NCI-H146 (cell line): ENCODE measurements at places on chromosomes 2 and 18.
A peak's percentile ranks its signal among the peaks of the same experiment; 100 is the strongest.

GRCh38 chr2:79798776-79799175 is 285.9 kb downstream of the CTNNA2 start:
- DNase-seq, result no peak

DNA sequence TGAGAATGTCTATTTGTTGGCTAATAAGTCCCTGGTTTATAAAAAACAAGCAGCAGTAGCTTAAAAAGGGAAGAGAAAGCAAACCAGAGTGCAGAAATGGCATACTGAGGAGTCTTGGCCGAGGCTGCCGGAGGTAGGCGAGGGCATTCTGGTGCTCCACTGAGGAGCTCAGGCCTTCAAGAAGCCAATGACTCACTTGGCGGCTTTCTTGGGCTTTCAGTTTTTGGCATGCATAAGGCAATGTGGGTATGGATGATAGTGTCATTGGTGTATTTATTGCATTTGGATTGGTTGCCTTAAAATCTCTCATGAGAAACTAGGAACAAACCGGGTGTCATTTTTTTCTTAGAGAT is 119.6 kb upstream of the ARL5A start:
- DNase-seq, result no peak

- DNase-seq, result no peak
These were observed 84.5 kb upstream of the GALNT5 start for GRCh38 chr2:157172866-157173578.

DNA sequence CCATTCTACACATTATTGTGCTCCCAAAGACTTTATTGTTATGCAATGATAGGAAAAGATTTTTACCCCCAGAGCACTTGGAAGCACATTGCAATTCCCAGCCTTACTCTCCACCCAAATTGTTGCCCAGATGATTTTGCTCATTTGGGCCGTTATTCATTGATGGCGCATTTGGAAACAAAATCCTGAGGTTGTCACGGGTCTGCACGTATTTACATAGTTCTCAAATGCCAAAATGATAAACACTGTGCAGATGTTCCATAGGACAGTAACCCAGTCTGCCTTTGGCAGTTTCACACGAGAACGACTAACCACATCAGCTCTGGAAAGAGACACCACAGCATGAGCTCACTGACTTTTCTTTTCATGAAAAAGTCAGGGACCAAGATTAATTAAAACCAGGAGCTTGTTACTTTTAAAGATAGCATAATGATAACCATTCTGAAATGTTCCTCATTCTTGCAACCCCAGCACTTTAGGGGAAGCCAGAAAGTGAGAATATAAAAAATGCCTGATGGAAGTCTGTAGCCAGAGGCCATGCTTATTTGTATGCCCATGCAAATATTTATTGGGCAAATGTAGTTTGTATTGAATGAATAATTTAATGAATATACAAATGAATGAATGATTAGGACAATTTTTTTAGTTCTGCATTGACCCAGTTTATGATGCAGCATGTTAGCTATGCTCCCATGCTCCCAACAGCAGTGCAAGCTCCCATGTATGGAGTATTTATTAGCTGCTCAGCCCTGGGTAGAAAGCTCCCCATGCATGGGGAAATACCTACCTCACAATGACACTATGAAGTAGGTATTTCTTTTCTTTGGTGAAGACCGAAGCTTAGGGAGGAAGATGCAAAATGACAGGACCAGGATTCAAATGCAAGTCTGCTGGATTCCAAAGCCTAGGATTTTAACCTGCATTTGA is 84.6 kb downstream of the MAIP1 start:
- no peak for DNase-seq

DNA sequence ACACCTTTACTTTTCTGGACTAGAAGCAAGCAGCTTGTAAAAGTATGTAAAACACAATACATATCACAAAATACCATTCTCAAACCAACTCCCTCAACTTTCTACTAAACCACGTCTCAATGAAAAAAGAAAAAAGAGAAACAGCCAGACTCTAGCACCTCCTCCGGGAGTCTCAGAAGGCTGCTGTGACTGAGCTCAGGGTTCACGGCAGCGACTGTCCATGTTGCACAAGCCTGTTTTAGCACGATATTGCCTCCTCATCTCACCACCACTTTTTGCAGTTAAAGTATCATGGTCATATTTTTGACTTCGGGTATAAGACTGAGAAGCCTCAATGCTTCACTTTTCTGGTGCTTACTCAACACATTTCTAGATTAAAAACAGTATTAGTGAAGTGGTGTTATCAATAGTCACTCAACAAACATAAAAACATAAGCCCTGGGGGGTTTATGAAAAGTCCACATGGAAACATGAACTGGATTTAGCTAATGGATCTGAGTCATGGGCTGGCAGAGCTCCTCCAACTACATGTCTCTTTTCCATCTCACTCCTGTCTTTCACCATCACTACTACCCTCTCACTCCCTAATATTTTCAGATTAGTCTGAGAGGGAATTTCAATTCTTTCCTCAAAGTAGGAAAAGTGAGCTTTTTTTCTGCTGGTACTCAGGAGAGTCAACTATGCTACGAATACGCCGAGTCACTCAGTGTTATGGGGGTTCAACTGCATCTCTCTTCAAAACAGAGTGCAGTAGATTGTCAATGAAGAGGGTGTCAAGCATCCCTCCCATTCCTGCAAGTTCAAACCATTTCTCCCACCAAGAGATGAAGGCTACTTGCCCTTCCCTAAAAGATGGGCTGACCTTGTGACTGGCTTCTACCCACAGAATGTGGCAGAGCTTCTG is 113.7 kb downstream of the OSR1 start:
- DNase-seq, result no peak

- DNase-seq, result no peak
These were observed 47.6 kb downstream of the LIPG start for GRCh38 chr18:49609256-49610021.

DNA sequence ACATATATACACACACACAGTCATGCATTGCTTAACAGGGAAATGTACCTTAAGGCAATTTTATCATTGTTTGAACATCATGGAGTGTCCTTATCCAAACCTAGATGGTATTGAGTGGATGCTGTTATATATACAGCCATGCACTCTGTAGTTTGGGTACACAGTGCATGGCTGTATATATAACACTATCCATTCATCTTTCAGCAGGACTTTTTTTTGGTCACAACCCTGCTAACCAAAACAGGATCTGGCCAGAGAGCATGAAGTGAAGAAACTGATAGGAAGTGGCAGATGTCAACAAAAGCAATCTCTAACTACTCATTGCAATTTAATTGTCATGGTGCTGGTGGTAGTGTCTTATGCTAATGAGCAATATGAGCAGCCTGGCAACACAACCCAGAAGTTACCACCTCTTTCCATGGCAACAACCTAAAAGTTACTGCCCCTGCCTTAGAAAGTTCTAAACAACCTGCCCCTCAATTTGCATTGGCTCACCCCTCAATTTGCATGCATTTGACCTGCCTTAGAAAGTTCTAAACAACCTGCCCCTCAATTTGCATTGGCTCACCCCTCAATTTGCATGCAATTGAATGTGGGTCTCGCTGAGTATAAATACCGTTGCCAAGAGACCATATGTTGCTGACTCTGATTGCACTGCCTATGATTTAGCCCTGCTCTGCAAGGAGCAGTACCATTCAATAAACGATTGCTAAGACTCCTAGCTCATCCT is 434.9 kb downstream of the DSEL start:
- no peak for DNase-seq

- DNase-seq, result peak; percentile 21
These were observed 143.9 kb downstream of the ESCO1 start for GRCh38 chr18:21456428-21457178.

DNA sequence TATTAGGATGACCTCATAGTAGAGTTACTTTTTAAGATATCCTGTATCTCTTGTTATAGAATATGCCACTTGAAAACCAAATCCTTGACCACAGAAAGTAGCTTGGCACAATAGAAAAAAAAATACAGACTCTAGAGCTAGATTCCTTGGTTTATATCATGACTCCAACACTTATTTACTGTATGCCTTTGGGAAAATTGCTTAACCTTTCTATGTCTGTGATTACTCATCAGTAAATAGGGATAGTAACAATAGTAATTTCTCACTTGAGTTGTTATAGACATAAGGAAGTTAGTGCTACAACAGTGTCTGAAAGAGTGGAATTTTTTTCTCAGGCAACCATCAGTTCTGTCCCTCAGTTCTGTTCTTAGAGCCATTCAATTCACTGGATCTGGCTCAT is 193.8 kb downstream of the GULP1 start:
- no peak for DNase-seq

DNA sequence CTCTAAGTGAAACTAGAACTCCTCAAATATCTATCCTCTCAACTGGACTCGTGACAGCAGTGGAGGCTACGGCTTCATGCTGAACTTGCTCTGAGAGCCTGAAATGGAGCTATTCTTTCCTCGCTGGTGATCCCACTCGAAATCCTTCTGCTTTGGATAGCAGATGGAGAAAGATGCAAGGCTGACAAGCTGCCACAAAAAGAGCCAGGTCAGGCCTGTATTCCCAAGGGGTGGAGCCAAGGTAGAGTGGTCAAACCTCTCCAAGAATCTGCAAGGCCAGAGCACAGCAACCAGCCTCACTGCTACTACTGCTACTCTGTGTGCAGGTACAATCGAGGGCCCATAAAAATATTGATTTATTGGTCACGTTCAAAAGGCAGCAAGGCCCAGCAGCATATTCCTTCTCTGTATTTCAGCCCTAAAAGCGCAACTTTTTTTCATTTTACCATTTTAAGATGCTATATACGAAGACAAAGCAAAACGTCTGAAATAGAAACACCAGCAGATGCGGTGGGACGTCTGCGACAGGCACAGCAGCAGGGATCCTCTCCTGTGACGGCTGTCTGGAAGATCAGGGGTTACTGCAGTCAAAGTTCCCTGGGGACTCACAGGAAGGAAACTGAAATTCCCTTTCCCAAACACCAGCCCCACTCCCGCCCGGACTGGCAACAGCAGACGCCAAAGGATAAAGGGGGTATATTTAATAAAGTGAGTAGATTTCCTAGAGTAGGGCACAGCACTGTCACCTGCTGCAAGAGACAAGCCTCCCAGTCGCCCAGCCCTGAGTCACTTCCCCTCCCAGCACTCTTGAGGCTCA is 2.4 kb downstream of the SPRED2 start:
- DNase-seq, result no peak

DNA sequence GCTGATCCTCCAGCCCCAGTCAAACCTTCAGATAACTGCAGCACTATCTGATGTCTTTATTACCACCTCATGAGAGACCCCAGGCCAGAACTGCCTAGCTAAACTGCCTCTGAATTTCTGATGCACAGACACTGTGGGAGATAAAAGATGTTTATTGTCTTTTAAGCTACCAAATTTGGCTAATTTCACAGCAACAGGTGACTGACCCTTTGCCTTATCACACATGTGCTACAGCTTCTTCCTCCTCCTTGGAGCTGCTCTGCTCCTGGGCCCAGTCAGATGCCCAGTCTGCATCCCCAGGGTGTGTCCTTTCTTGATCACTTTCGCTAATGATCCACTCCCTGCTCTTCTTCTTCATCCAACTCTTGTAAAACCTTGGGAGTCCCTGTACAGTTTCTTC is 19.6 kb upstream of the ACOXL start:
- no peak for DNase-seq

GRCh38 chr2:102321941-102322719 is 10.8 kb downstream of the IL1RL1 start:
- DNase-seq, result no peak

- DNase-seq, result no peak
These were observed 27.5 kb downstream of the ABCA12 start for GRCh38 chr2:215110918-215111317.

- DNase-seq, result peak; percentile 93
These were observed 241.8 kb upstream of the RAB12 start for GRCh38 chr18:8367217-8367988.

GRCh38 chr2:9162841-9163240 is 43.8 kb upstream of the ASAP2 start:
- DNase-seq, result no peak

- no peak for DNase-seq
These were observed 77.9 kb downstream of the CCDC93 start for GRCh38 chr2:117935954-117936353.

DNA sequence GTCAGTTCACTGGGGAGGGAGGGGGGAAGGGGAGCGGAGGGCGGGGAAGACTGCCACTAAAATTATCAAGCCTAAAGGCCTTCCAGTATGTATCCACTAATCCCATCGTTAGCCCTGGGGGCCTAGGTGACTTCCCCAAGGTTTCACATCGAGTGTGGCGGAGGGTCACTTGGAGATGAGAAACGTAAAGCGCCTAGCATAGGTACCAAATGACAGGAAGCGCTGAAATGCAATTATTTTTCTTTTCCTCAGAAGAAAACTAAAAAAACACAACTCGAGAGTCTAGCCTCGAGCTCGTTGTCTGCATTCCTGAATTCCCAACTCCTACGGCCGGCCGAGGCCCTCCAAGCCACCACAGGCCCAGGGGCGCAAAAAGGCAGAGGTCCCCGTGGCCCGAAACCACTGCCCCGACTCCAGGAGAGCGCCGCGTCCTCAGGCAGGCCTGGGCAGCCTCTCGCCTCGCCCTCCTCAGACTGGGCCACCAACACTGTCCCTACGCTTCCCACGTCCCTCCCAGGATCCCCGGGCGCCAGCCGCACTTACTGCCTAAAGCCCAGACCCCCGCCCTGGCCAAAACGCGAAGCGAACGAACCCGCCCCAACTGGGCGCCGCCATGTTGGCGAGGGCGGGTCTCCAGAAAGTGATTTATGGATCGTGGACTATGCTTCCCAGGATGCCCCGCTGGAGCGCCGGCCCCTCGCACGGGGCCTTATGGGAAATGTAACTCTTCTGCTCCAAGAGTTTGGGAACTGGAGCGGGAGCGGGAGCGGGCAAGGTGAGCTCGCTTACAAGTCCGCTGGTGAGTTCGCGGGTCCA is at the start of gene USP40:
Gene USP40 (minus strand): TSS at position 642 of the 816 bp plus-strand sequence. CDS start 1,228 bp downstream, outside the sequence.
- no peak for DNase-seq

DNA sequence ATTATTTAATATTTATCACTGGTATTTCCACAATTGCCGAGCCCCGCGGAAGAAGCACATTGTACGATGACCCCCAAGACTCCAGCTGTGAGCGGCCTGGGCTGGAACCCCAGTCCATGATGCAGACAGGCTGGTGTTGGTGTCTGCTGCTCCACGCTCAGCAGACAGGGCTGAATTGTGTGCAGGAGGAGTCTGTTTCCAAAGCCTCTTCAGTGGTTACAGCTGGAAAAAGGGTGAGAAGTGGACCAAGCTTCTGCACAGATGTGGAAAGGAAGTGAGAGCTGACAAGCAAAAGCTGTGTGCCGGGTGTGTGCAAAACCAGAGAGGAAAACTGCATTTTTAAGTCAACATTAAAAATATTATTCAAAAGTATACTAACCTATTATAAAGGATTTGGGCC is 500.4 kb downstream of the GALR1 start:
- DNase-seq, result no peak

GRCh38 chr2:199228887-199229819 is 228.6 kb downstream of the SATB2 start:
- DNase-seq, result no peak
